ENCODE measurements at places on chromosomes 13 and 19. TPM values are rescaled to one million over a fixed set of nuclear protein-coding genes. Genes with fewer than 3 reads are reported as not detected.
A peak's percentile ranks its signal among the peaks of the same experiment; 100 is the strongest.

GRCh38 chr19:39402346-39403300 lies 4.0 kb upstream of the ZFP36 start:
- DNase-seq = peak; percentile 96

DNA sequence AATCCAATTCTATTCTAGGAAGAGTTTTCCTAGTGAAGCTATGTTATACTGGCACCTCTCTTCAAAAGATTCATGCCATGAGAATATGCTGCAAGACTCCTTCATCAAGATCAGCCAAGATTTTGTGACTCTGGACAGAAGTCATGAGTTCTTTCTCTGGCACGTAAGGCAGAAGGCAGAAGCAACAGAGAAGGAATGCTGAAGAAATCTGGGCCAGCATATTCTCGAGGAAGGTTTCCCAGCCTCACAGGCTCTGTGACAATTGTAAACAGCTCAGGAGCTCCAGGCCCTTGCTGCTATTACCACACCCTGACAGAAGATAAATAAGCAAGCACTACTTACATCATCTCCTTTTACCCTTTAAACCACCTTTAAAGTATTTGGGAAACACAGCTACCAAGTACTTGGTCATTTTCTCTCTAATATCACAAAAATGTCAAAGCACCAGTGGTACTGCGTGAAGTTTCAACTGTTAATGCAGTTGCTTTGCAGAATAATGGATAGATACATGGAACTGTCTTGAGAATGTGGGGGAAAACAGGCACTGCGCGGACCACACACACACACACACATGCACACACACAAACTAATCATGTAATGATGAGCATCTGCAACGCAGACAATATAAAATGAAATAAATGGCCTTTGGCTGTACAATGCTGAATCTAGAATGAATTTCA lies 55.4 kb downstream of the INTS6 start:
- peak; percentile 69 for DNase-seq

DNA sequence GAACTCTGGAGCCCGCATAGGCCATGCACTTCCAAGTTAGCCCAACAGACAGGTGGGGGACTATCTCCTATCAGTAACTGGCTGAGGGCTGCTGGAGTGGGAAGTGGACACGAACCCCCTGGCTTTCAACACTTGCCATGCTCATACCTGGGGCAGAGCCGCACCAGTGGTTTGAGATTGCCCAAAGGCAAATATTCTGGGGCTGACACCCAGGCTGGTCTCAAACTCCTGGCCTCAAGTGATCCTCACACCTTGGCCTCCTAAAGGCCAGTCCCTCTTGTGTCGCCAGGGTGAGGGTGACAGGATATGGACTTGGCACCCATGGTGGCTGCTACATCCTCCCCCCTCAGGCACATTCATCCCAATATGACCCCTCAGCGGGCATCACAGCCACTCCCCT lies 13.1 kb downstream of the NFKBID start:
- DNase-seq = no peak

GRCh38 chr13:108322206-108322824 lies 52.8 kb downstream of the TNFSF13B start:
- peak; percentile 59 for DNase-seq

C19orf81 gene
- not detected for total RNA-seq

GRCh38 chr13:113350065-113350937 lies 13.6 kb downstream of the GRTP1 start:
- no peak for DNase-seq

GRCh38 chr19:16234552-16235445 lies 37.1 kb downstream of the AP1M1 start:
- no peak for DNase-seq

Data from MCF 10A (cell line).